Nucleus accumbens (tissue), 56 donors: ENCODE measurements at places on chromosomes 4 and X.

GRCh38 chr4:110059556-110060191 is 138.7 kb downstream of the ELOVL6 start:
- DNase-seq = no peak

DNA sequence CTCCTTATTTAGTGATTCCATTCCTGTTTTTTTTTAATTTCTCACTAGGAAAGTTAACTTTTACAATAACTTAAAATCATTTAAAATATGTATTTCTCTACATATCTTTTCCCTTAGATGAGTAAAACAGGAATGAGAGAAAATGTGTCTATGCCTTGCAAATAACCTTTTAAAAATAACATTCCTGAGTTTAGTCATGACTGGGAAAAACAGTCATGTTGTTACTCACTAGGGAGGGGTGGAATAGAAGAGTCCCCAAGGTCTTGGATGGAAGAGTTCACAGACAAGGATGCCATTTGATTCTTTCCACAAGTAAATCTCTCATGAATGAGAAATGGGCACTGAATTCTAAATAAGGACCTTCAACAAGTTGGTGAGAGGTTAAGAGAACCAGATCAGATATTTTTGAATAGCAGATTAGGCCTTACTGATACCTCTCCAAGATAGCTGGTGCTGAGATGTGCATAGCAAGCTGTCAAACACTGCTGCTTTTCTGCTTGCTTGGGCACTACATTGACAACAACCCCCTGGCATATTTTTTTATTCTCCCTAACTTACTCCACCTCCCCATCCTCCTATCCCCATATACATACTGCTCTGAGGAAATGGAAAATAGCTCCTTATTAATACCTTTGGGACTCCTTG is 25.1 kb downstream of the UGDH start:
- no peak for DNase-seq

DNA sequence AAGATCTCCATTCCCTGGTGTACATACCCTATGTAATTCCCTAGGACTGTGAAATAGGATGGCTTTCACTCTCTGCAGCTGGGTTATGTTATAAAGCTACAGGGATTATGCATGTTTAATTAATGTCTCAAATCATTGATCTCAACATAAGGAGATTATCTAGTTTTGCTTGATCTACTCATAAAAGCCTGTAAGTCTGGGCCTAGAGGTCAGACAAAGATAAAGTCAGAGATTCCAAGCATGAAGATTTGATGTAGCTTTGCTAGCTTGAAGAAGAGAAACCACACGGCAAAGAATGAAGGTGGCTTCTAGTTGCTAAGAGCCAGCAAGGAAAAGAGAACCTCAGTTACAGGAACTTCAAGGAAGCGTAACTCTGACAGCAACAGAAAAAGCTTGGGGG is 456.9 kb downstream of the CCSER1 start:
- no peak for DNase-seq

DNA sequence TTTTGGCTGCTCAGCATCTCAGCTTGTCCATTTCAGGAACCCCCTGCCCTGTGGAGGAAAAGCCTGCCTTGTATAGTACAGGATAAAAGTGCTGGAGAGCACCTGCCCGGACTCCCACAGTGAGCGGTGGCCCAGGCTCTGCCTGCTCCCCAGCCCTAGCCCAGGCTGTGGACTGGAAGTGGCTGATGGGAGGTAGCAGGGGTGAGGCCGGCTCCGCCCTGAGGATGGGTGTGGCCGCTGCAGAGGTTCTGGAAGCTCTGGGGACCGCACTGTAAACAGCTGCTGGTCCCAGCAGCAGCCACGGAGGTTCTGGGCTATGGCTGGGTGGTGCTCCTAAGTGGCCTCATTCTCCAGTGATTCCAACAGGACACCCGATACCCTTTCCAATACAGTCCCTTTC is 56.6 kb upstream of the HELT start:
- no peak for DNase-seq

- no peak for DNase-seq
Observed at GRCh38 chr4:86306816-86307215, 53.0 kb downstream of the MAPK10 start.

DNA sequence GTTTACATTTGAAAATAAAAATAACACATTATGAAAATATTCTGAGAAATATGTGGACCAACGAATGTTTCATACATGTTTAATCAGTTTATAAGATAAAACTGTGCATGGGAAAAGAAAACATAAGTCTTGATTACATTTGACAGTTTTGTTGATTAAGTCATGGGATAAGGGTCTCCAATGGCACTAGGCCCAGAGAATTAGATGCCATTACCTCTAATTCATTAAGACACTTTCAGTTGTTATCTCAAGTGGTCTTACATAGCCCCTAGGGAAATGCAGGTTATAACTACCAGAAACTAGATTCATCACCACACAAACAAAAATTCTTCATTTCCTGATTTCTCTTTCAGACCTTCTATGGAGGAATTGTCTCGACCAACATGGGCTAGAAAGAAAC is 300.8 kb downstream of the PCDH7 start:
- DNase-seq = no peak

DNA sequence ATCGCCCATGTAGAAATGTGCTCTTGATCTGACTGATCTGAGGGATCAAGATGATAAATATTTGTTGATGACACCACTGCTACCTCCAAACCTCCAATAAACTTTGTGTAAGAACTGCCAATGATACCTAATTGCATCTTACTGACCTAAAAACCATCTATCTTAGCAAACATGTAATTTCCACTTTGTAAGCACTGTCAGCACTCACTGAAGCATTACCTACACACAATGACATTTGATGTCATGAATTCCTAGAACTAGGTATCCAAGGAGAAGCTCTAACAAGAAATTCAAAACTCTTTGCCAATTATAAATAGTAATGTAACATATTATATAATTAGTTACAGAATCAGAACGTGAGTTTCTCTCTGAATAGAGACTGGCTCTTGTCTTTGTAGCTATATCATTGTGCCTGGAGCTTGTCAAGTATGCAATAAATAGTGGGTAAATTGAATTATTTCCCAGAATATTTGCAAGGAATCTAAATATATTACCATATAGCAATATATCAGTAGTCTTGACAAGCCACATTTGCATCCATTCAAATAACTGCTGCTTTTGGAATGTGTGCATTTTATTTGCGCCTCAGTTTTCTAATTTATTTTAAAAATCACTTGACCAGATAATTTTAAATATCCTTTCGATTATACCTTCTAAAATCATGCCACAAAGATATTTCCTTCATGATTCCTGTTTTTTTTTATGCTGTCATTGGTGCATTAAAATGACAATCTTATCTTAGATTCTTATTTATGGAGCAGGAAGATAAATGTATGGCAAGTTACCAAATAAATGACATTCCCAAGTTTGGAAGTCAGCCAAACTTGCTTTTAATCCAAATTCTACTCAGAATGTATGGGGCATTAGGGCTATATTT is 232.3 kb upstream of the NEIL3 start:
- DNase-seq = no peak

DNA sequence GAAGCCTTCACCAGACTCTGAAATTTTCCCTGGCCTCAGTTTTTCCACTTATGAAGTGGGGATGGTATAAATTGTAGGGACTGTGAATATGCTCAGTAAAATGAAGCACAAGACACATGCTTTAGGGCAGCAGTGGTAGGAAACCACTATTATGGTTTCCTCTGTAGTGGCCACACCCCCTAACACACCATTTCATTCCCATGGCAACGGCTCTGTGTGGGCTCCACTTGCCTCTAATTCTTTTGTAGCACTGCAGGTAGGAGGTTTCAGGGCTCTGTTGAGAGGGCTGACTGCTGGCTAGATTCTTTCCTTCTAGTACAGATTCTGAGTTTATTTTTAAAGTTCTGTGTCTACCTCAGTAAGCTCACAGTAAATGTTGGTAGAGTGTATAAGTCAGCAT is 3.5 kb upstream of the VMA21 start:
- DNase-seq = no peak

DNA sequence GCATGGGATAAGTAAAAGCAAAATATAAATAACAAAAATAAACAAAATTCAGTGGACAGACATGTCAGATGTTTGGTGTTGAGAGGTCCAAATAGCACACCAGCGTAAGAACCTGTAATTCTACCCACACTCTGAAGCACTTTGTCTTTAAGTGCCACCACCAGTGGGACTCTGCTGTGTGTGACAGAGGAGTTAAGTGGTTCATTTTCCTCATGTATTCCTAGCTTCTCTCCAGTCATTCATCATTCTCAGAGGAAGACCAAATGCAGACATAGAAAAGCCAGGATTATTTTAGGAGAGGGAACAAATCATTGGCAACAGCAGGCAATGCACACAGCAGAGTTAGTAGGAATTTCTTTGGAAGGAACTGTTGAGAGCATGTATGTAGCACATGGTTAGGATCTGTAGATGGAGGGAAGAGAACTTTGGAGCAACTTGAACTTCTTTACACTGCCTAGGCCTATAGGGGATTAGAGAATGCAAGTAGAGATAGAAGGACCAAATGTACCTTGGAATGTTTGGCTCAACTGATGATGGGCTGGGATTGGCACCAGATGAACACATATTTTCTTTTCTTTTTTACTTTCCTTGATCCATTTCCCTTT is 43.0 kb upstream of the ARHGAP24 start:
- no peak for DNase-seq

DNA sequence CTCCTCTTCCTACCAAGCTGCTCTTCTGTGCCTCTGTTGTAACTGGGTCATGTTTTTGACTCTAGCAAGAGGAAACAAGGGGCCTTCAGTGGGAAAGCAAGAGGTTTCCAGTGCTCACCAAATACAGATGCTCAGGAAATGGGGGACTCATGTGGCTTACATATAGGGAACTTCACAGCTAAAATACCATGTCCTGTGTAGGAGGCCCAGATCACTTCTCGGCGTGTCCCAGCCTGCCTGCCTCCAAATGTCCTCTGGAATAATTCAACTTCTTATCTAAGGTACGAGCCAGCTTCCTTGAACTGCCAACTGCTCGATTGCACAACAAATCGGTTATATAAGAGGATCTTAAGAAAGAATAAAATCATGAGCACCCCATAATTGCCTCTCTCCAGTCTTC is 161.3 kb downstream of the KIT start:
- DNase-seq = no peak

DNA sequence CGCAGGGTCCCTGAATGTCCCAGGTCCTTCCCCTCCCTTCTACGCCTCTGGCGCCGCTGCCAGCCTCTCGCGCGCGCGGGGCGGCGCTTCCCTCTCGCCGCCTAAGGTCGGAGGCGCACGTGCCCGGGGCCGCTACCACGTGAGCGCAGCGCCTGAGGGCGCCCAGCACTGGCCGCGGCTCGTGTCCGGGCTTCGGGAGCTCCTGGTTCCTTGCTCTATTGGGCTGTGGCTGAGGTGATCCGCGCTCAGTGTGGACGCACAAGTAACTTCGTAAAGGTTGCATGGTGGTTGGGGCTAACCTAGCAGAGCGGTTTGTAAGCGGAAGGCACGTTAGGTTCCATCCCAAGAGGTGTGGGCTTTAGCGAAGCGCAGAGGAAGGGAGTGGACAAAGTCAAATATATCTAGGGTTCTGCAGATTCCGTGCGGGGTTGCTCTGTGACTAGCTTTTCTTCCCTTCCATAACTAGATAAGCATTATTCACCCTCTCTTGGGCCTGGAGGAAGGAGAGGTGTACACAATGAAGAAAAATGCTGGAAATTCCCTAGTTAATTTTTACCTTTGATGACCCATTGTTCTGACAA is 1.8 kb downstream of the TLL1 start:
- no peak for DNase-seq

DNA sequence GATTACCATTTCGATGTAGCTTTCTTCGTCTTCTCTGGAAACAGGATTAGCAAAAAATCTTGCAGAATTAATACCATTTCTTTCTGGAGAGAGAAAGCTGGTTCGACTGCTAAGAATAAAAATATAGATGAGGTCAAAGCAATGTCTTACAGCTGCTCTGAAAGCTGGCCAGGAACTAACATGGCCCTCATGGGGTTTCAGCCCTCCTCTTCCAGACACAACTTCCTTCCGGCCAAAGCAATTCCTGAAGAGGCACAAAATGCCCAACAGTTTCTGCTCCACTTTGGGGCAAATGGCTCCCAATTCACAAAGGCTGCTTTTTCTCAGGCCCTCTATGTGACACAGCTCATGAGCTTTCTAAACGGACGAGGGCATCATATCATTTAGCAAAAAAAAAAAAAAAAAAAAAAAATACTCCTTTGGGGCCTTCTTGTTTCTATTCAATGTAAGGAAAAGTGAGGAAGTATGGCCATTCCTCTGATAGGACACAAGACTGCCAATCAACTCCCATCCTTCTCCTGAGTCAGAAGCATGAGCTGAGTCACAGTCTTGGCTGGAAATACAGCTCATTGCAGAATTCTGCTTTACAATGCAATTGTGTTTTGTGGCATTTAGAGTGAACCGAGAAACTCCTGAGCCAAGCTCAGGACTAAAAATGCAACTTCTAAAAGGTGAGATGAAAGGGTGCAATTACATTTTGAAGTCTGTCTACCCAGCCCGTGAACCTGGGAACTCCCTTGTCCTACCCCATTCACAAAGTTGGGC is 42.7 kb upstream of the CTAG2 start:
- DNase-seq = no peak

GRCh38 chr4:38149472-38149996 is 189.3 kb downstream of the PTTG2 start:
- no peak for DNase-seq

- DNase-seq = no peak
Observed at GRCh38 chrX:66756717-66757116, 117.8 kb upstream of the EDA2R start.

DNA sequence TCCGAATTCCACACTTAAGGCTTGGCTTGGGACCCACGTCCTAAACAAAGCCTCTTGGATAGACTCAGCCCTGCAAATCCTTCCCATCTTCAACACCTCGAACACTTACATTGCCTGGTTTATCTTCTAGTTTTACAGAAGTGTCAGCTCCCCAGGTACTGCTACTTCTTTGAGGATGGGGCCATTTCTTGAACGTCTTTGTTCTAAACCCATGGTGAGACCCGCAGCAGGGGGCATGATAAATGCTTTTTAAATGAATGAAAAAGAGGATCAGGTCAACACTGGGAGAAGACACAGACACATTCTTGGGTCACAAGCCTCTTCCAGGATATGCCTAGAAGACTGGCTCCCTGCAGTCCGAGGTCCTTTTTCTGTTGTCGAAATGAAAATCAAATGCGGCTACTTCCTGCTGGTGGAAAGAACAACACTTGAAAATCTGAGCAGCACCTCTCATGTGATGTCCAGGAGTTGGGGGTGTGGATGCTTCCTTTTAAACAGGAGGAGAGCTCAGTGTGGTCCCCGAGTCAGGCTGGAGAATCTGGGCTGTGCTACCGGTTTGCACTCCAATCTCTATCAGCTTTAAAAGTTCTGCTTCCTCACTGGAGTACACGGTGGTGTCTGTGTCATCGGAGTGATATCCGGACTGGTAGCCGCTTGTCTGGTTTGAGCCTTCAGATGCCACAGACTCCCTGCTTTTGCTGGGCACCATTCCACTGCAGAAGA is 45.8 kb downstream of the KDR start:
- DNase-seq = no peak
